ENCODE measurements at places on chromosomes 1 and 21. TPM values are rescaled to one million over a fixed set of nuclear protein-coding genes. Genes with fewer than 3 reads are reported as not detected.

BRDT gene
- total RNA-seq, result not detected

ZYG11A gene
- total RNA-seq, result not detected

TBX15 gene
- 0.64 TPM for total RNA-seq

DRAXIN gene
- 0.05 TPM for total RNA-seq

ACTL8 gene
- not detected for total RNA-seq

GBP7 gene
- not detected for total RNA-seq

TMEM240 gene
- total RNA-seq, result 8.9 TPM

TFAP2E gene
- 0.37 TPM for total RNA-seq

FTCD gene
- total RNA-seq, result 1.5 TPM

PRDM16 gene
- 17.7 TPM for total RNA-seq

NR5A2 gene
- 1.7 TPM for total RNA-seq

TRIM46 gene
- 0.22 TPM for total RNA-seq

AMY1A gene
- total RNA-seq, result not detected

CD1B gene
- total RNA-seq, result not detected

TCEANC2 gene
- total RNA-seq, result 4.7 TPM

PRR9 gene
- total RNA-seq, result not detected

NPHS2 gene
- not detected for total RNA-seq

EDARADD gene
- 3.0 TPM for total RNA-seq

FAM177B gene
- not detected for total RNA-seq

RHBDL2 gene
- not detected for total RNA-seq

HSF2BP gene
- total RNA-seq, result not detected

PRELP gene
- total RNA-seq, result 22.5 TPM
